ENCODE measurements at places on chromosomes 2 and 18. TPM values are rescaled to one million over a fixed set of nuclear protein-coding genes. Genes with fewer than 3 reads are reported as not detected.

The MLPH gene
- total RNA-seq, result 6.4 TPM

The CHST9 gene
- total RNA-seq, result 0.14 TPM

The CAPN13 gene
- not detected for total RNA-seq

The CCDC195 gene
- total RNA-seq, result not detected

The TLX2 gene
- total RNA-seq, result not detected

The PARD6G gene
- 6.7 TPM for total RNA-seq

DNA sequence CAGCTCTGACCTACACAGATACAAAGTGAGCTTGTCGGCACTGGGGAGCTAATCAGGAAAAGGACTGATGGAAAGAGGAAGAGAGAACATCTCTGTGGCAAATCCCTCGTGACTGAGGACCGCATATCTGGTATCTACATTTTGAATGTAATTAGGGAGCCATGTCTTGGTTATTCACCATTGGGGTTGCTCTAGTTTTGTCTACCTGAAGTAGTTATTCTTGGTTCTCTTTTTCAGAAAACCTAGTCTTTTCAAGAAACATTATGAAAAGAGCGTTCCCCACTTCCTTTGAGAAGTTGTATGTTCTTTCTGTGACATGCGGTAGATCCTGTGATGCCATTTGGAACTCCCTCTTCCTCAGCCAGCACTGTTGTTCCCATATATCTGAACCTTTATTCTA lies 104.4 kb downstream of the DOCK10 start:
- DNase-seq, result no peak

The KLHL14 gene
- total RNA-seq, result 0.46 TPM

GRCh38 chr2:100818003-100818605 lies 1.8 kb upstream of the NPAS2 start:
- DNase-seq, result no peak

DNA sequence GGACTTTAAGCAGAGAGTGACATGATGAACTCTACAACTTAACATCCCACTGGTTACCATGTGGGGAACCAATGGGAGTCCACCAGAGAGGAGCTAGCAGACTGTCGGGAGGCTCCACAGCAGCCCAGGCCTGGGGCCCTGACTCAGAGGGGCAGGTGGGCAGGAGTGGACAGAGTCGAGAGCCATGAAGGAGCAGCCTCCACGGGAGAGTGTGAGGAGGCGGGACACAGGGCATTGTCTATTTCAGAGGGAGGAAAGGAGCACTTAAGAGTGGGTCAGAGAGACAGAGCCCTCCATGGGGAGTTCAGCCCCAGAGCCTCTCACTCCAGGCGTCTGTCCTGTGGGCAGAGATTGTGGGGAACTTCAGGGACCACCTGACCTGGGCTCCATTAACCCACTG lies 118.7 kb downstream of the CYP26B1 start:
- peak; percentile 48 for DNase-seq

The RAX gene
- total RNA-seq, result not detected

DNA sequence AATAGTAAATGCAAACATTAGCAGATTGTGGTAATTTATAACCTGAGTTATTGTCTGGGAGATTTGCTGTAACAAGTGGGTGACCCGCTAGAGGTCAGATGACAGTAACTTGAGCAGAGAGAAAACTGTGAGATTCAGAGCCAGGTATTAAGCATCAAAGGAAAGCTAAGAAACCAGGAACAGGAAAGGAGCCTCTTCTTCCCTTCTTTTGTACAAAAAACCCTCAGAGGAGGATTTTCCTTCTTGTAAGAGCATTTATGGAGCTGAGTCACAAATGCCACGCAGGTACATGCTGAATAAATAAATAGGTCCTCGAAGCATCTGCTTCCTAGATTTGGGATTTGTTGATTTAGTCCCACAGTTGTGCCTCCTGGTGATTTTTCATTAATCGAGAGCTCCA lies 146.5 kb downstream of the SH3BP4 start:
- DNase-seq, result no peak

- peak; percentile 65 for DNase-seq
These were observed 248.6 kb upstream of the SALL3 start for GRCh38 chr18:78731016-78731397.

The CKAP2L gene
- 0.65 TPM for total RNA-seq

DNA sequence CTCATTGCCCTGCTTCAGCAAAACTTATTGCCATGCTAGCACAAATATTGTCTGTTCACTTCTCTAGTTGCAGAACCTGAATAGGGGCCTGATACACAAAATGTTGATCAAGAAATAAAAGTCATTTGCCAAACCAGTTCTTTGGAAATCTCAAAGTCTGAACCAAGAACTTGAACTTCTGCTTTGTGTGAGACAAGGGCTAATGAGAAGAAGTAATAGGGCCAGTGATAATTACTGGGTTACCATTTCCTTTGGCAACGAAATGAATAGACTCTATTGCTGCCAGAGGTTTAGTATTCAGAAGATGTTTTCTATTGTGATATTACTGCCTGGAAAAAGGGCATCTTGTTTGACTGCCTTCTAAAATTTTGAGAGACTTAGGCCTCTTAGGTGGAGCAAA lies 35.0 kb downstream of the TMEFF2 start:
- no peak for DNase-seq

GRCh38 chr18:50607378-50607926 lies 47.6 kb downstream of the MAPK4 start:
- no peak for DNase-seq

The FAM124B gene
- 2.1 TPM for total RNA-seq

- no peak for DNase-seq
These were observed 24.2 kb downstream of the NEU4 start for GRCh38 chr2:241833101-241833663.

The C2orf15 gene
- 0.33 TPM for total RNA-seq

- DNase-seq, result no peak
These were observed 574.8 kb downstream of the MBD2 start for GRCh38 chr18:53649621-53650020.

GRCh38 chr18:78739882-78740677 lies 239.5 kb upstream of the SALL3 start:
- peak; percentile 66 for DNase-seq

The GPR39 gene
- 0.37 TPM for total RNA-seq

DNA sequence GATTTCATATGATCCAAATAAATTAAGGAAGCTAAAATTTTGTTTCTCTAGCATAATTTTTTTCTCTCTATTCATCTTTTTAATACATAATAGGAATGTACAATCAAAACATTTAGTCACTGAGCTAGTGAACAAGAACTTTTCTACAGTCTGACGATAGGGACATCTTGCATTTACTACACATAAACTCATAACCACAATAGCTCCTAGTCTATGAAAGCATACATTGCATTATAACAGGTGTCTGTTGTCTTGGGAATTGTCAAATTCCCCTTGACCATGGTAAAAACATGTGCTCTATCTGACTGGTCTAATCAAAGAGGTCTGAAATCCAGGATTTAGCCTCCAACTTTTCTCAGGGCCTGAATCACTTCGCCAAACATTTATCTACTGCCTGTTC lies 144.8 kb downstream of the FAM124B start:
- no peak for DNase-seq

DNA sequence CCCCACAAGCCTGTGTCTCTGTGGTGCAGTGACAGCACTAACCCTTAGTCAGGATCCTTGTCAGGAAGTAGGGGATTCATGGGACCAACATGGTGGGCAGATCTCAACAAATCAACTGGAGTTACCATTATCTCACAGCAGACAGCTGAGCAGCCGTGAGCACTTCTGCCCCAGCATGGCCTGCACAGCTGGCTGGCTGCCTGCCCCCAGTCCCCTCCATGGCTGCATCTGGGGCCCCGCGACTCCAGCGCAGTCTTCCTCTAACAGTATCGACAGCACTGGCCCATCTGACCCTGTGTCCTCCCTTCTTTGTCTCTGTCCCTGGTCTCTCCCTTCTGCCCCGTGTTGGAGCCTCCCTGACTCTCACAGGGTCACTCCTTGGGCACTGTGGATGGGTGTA lies 4.7 kb upstream of the ADCY3 start:
- no peak for DNase-seq
